ENCODE measurements at places on chromosomes 12 and 14.

DNA sequence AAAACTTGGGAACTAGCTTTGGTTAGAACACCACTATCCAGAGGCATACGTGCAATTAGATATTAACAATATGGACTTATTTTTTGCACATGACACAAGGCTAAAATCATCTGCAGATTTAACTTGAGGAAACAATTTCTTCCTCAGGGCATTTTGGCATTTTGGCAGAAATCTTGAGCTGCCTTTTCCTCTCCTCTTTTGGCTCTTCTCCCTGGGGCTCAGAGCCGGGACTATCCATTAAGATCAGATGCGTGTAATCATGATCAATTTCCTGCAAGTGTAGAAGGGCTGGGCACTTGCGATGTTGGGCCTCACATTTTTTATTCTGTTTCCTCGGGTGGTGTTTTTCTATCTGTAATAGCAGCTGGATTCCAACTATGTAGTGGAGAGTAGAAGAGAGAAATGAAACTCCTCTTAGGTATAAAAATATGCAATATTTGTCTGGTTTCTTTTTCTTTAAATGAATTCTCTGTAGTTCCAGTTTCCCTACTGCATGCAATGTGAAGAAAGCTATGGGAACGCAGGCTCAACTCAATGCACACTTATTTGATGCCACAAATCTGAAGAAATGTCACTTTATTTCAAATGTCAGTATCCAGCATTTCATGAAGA, 1010.8 kb downstream of the FLRT2 start:
- DNase-seq, result no peak

- no peak for DNase-seq
These were observed 5.3 kb downstream of the DCTN2 start for GRCh38 chr12:57541717-57542116.

- DNase-seq, result no peak
These were observed 42.2 kb upstream of the NR2C1 start for GRCh38 chr12:95115641-95116040.

DNA sequence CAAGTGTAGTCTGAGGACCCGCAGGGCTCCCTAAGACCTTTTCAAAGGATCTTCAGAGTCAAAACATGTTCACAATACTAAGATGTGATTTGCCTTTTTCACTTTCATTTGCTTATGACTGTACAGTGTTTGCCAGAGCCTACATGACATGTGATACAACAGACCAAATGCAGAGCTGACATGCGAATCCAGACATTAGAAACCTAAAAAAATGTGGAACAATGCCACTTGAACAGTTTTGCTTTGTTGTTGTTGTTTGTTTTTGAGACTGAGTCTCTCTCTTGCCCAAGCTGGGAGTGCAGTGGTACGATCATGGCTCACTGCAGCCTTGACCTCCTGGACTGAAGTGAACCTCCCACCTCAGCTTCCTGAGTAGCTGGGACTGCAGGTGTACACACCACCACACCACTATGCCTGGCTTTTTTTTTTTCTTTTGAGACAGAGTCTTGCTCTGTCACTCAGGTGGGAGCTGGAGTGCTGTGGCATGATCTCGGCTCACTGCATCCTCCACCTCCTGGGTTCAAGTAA, 5.3 kb upstream of the RAB35 start:
- no peak for DNase-seq

DNA sequence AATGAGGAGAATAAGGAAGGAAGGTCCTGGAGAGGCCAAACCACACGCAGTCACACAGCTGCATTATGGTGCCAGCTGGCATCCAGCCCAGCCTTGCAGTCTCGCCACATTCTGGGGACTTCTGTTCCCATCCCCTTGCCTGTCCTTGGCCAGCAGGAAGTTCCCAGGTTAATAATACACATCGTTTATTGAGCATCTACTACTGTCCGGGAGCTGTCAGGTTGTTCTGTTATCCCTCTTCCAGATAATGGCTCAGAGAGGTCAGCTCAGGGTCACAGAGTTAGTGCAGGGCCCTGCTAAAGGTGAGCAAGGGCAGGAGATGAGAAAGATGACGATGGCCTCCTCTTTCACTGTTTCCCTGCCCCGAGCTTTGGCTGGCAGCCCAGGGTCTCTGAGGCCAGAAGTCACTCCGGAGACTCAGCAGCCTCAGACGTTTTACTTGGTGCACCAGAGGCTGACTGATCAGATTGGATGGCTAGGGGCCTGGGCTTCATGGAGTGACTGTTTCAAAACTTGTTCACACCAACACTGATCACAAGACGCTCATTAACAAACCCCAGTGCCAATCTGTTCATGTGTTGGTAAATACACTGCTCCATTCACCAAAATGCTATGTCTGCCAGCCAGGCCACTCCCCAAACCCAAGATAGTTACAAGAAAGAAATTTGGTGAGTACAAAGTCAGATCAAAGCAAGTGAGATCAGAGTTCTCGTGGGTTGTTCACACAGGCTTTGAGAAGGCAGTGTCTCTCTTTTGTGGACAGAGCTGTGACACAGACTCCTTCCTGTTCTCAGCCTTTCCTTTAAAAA, 79.2 kb downstream of the B4GALNT3 start:
- DNase-seq, result no peak

GRCh38 chr12:118685983-118686607, 295.2 kb upstream of the SRRM4 start:
- no peak for DNase-seq

GRCh38 chr14:102034301-102034700, 52.5 kb downstream of the HSP90AA1 start:
- DNase-seq, result no peak

DNA sequence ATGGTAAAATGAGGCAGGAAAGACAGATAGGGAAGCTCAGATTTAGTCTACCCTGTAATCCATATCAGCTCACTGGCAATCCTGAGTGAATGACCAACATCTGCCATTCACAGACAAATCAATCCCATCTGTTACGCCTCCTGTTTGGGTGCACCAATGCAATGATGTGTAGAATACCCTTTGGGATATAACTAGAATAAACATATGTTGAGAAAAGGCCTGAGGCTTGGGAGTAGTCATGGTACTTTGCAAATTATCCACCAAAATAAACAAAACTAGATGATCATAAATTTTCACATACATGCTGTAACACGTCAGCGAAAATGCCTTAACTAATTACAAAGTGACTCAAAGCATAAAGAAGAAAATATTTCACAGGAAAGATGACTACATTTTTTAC, 78.8 kb downstream of the KCNC2 start:
- no peak for DNase-seq

DNA sequence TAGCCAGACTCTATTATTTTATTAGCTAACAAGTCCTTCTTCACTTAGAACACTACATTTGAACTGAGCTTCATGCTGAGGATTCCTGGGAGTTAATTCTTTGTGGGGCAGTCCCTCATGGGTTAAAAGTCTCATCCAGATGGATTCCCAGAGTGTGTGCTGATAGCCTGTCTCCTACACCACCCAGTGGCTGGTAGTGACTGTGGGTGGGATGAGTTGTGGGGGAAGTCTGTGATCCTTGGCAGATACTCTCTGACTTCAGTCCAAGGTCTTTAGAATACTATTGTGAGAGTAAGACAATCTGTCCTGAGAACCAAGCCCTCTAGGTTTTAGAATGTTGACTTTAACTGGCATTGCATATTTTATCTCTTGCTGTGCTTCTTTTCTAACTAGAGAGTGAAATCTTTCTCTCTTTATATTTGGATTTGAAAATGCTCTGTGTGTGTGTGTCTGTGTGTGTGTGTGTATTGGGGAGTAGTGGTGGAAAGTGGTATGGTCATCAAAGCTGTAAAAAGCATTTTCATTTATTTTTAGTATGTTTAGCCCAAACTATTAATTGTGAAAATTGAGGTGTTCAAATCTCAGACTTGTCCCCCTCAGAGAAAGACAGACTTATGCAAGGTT, 37.3 kb downstream of the AKAP6 start:
- DNase-seq, result no peak

Data from stimulated activated CD8-positive, alpha-beta memory T cell treated with anti-CD3 and anti-CD28 coated beads, Interleukin-2, amount 100 ng/mL, for 1 hour (primary cell).